ENCODE measurements at places on chromosomes 11 and 22.
A peak's percentile ranks its signal among the peaks of the same experiment; 100 is the strongest.

GRCh38 chr22:42714768-42715390 is 5.8 kb downstream of the A4GALT start:
- DNase-seq, result no peak

DNA sequence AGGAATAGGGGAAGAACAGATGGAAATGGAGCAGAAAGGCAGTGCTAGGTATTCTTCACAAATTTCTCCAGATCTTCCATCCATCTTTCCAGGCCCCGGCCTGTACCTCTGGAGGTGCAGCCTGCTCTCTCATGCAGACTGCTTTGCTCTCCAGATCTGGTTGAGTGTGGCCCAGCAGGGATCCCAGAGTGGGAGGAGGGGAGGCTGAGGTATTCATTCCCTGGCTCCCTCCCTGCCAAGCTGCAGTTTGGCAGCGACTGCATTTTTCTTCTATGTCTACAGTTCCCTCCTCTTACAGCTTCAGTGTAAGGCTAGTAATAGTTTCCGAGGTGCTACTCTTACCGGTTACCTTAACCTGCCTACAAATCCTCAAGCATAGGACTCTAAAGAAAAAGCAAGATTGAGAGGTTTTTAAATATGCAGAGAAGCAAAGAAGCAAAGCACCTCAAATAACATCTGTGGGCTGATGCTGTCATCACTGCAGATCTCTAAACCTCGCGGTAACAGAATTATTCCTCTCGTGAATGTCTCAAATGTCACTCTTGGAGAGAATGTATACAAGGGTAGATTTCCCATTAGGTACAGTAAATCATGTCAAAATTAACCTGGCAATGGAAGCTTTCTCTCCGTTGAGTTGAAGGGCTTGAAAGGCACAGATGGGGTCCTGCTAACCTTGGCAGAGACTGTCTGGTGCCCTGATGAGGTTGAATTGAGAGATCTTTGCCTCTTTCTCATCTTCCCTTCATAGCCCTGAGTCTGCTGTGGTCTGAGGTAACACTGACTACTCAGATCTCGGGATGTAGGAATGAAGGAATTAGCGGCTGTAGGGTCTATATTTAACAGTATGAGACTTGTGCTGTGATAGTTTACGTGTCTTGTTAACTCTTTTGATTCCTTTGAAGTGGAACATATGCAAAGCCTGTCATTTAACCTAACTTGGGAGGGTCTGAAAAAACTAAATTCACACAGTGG is 297.9 kb upstream of the C11orf87 start:
- DNase-seq, result no peak

- DNase-seq, result no peak
These were observed 29.8 kb upstream of the NFAM1 start for GRCh38 chr22:42462016-42462415.

- no peak for DNase-seq
These were observed 5.2 kb downstream of the SMARCB1 start for GRCh38 chr22:23791738-23792645.

- DNase-seq, result no peak
These were observed 15.3 kb downstream of the KCNJ5 start for GRCh38 chr11:128906185-128907050.

DNA sequence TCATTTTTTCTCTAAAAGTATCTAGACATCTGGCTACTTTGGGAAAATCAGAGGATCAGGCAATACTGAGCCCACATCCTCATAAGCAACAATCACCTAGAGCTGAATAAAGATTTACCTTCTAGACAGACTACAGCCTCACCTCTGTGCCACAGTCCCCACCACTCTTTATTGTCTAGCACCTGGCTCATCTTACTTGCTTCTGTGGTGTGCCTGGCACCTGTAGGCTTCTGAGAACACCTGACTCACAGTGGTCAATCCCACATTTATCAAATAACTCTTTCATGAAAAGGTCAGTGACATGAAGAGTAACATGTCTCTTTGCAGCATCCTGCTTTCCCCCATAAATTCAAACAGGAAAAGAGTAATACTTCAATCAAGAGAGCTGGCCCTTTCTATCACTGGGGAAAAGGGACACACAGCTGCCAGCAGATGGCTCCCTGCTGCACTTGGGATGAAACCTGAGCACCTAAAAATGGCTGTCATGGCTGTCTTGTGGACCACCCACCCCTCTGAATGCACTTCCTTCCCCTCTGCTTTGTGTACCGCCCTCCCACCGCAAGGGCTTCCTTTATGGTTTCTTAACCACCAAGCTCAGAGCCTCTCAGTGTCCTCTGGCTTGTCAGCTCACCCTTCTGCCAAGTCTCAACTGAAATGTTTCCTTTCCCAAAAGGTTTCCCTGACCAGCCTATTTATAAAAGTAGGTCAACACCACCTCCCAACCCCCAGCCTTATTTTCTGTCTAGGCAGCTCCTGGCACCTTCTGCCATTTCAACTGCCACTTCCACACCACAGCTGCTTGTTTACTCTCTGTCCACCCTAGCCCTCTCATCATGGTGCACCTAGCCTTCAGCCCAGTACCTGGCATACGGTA is 9.3 kb downstream of the TFIP11 start:
- DNase-seq, result peak; percentile 60

GRCh38 chr22:38753948-38754750 is 1.6 kb downstream of the SUN2 start:
- no peak for DNase-seq

GRCh38 chr11:117949062-117949461 is 19.9 kb upstream of the TMPRSS13 start:
- no peak for DNase-seq
